ENCODE measurements at places on chromosomes 2 and 18.

DNA sequence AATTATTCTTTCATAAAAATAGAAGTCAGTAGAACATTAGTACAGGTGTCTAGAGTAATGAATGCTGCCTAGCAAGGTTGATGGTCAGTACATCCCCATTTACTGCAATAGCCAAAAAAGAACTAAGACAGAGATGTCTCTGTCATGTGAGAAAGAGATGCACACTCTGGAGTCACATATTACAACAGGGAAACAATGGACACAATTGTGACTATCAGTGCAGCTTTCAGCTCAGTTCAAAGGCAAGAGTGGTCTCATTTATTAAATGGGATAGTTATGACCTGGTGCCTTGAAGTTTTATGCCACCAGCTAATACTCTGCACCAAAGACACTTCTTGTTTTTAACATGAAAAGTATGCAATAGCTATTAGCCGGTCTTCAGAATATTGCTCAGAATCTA, 194.9 kb upstream of the CHAC2 start:
- DNase-seq, result no peak

GRCh38 chr2:152826581-152827279, 108.3 kb downstream of the ARL6IP6 start:
- DNase-seq, result no peak

- no peak for DNase-seq
Observed at GRCh38 chr18:30679285-30679930, 363.1 kb downstream of the DSC3 start.

DNA sequence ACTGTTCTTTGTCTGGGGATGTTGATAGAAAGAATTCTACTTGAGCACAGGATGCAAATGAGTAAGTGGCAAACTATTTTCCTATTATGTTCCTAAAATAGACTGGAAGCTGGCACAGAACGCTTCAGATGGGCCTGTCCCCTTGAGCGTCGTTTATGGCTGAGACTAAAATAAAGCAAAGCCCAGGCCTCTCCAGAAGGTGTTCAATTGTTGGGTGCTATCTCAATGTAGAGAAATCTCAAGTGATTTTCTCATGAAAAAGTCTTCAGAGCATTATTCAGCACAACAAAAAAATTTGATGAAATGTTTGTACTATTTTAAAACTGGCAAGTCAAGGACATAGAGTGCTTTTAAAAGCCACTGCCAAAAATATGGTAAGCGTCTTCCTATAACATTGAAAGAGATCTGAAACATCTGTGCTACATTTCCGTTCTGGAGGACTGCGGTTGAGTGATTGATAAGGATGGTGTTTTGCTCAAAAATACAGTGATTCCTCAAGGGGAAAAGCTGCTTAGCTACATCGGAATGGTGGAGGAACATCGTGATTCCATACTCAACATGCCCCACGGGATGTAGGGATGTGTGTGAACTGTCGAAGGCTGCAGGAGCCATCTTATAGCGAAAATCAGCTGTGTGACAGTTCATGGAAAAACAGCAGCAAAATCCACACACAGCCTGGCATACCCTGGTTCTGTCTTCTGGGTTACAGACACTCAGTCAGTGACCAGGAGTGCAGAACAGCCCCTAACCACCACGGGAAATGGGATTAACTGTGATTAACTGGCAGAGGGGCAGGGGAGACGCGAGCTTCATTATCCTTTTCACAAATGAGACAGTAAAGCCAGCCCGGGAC, 10.4 kb upstream of the LRRFIP1 start:
- DNase-seq, result no peak

- DNase-seq, result no peak
Observed at GRCh38 chr2:45328264-45328870, 282.7 kb downstream of the SRBD1 start.

- DNase-seq, result no peak
Observed at GRCh38 chr2:20179755-20180594, 45.0 kb downstream of the SDC1 start.

- DNase-seq, result no peak
Observed at GRCh38 chr2:55169915-55170314, 62.2 kb downstream of the CLHC1 start.

GRCh38 chr18:58416704-58417683, 211.9 kb downstream of the ALPK2 start:
- no peak for DNase-seq

- DNase-seq, result no peak
Observed at GRCh38 chr2:29744976-29745375, 176.4 kb downstream of the ALK start.

GRCh38 chr2:218472988-218473387, 54.1 kb downstream of the VIL1 start:
- no peak for DNase-seq

- no peak for DNase-seq
Observed at GRCh38 chr18:54220406-54220805, 4.1 kb downstream of the MBD2 start.

DNA sequence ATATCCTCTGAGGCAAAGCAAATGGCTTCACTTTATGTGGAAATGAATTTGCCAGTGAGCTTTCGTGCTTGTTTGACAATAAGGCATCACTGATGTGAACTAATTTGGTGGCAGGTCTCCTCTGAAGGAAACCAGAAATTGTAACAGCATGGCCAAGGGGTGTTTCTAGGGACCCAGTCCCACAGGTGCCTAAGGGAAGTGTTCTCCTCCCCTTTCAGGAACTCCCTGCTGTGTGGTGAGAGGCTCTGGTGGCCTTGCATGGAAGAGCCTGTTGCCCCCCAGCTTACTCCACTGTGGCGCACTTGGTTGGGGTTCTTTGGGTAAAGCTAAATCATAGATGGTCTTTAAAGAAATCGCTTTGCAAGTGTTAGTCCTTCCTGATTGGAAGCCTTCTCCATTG, 20.4 kb downstream of the RAB12 start:
- DNase-seq, result no peak

GRCh38 chr2:218799990-218800389, 18.0 kb downstream of the CYP27A1 start:
- DNase-seq, result no peak

DNA sequence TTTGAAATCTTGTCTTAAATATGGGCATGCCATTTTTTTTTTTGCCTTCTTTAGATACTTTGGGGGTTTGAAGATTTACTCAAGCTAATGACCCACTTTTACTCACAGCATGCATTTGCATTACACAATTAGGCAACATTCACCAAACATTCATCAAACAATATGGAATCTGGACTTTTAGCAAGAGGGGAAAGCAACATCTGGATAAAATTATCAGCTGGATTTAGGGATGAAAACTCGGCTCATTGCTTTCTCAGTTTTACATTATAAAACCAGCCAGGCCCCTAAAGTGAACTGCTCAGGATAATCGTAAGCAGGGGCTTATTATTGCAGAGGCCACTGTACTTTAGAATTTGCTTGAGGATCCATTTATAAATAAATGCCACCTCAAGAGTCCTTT, 44.7 kb downstream of the SOX11 start:
- DNase-seq, result no peak

DNA sequence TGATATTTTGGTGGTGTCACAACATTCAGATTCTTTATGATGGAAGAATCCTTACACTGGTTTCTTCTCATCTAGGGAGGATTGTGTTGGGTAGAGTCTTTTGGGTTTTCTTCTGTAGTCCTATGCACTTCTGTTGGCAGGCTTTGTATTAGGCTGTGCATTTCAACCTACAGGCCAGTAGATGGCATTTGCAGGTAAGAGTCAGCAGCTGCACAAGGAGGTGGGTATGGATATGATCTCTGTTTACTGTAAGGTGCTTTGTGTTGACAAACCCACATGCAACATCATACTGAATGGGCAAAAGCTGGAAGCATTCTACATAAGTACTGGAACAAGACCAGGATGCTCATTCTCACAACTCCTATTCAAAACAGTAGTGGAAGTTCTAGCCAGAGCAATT, 656.8 kb downstream of the METTL4 start:
- DNase-seq, result no peak

DNA sequence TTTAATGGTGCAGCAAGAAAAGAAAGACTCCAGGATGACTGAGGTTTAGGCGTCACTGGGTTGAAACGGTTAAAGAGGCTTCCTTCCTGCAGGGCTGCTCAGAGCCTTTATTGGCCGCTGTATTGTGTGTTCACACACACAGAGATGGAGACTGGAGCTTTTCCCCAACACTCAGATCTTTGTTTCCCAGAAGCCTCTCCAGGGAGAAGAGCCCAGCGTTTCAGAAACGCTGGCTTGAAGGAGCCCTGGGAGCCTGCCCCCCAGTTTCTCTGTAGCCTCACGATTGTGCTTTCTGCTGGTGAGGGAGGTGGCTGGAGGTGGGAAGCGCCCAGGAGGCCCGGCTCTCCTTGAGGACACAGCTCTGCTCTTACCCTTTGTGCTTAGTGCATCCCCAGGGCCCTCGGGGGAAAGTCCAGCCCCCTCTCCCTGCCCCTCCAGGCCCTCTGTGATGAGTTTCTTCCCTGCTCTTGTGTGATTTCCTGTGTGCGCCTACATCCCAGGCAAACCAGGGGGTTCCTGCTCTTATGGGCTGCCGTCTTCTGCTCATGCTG, 37.1 kb downstream of the RRM2 start:
- no peak for DNase-seq

DNA sequence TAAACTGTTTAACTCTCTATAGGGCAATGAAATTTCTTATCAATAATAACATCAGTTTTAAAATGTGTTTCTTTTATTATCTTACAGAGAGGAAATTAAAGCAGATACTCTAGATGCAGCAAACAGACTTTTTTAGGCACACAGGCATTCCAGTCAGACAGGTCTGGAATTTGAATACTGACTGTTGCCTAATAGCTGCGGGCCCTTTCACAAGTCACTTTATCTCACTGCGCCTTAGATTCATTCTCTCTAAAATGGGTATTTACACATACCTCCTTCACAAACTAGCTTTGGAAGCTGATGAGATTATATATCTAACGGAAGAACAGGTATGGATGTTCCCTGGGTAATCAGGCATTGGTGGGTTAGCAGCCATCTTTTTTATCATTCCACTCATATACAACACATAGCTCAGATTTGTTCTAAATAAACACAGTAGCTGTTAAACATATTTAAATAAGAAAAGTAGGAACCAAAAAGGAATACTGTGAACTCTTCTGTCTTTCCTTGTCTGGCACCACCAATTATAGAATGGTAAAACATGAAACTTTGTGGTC, 104.2 kb downstream of the LRP2 start:
- DNase-seq, result no peak

DNA sequence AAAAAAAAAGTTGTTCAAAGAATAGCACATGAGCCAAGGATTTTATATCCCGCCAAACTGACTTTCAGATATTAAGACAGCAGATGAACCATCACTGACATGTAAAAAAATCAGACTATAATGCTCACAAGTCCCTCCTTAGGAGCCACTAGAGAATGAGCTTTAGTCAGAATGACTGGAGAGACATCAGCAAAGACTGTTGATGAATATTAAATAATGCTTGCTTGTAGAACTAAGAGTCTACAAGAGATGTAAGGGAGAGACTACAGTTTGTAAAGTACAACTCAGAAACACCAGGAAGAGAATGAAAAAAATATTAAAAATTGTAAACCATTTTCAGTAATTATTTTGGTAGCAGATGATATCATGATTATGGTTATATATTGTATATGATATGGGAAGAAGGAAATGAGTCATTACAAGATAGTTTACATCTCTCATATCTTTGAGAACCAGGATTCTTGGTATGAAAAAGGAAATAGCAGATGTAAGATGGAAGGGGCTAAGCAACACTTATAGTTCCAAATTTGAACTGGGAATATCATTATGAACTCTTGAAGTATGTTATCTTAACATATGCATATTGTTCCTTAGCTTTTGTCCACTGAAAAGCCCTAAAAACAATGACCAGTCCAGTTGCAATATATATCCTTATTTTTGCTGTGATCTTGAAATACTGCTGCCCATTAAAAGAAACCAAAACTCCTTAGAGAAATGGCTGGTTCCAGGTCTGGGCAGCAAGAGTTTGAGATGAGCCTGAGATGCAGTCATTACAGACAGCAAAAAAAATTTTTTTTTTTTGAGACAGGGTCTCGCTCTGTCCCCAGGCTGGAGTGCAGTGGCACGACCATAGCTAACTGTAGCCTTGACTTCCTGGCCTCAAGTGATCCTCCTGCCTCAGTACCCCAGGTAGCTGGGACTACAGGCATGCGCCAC, 55.7 kb downstream of the PTPN2 start:
- DNase-seq, result no peak

All from activated CD4-positive, alpha-beta T cell treated with anti-CD3 and anti-CD28 coated beads, Interleukin-2, amount 50 U/mL, for 1 hour (primary cell).